GM12891 (cell line): ENCODE measurements at places on chromosomes 12 and 14.

- DNase-seq, result no peak
These were observed 4.6 kb upstream of the PHC1 start for GRCh38 chr12:8909752-8910151.

- no peak for DNase-seq
These were observed 128.1 kb downstream of the ATXN7L3B start for GRCh38 chr12:74665690-74666089.

DNA sequence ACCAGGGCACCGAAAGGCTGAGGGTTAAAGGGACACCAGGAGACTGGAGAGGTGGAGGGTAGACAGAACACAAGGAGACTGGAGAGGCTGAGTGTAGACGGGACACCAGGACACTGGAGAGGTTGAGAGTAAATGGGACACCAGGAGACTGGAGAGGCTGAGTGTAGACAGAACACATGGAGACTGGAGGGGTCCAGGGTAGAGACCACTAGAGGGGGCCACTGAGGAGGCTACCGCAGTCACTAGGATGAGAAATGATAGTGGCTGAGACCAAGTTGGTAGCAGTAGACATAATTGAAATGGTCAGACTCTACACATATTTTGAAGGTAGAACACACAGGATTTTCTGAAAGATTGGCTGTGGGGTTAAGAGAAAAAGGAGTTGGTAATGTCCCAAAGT, 68.2 kb downstream of the PAH start:
- DNase-seq, result no peak

DNA sequence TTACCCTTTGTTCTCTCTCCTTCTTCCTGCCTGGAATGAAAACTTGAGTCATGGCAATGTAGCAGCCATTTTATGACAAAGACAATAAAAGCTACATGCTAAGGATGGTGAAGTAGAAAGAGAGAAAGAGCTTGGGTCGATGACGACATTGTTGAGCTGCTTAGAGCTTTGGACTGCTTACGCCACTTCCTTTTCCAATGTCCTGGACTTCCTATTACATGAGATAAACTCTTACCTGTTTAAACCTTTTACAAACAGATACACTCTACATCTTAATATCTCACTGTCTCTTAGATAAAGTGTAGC, 70.1 kb downstream of the PEBP1 start:
- no peak for DNase-seq

- no peak for DNase-seq
These were observed 273.9 kb downstream of the GLT1D1 start for GRCh38 chr12:129127211-129127610.

- no peak for DNase-seq
These were observed 45.3 kb downstream of the IQSEC3 start for GRCh38 chr12:111699-112493.

GRCh38 chr12:28253161-28253641, 62.9 kb downstream of the CCDC91 start:
- no peak for DNase-seq

DNA sequence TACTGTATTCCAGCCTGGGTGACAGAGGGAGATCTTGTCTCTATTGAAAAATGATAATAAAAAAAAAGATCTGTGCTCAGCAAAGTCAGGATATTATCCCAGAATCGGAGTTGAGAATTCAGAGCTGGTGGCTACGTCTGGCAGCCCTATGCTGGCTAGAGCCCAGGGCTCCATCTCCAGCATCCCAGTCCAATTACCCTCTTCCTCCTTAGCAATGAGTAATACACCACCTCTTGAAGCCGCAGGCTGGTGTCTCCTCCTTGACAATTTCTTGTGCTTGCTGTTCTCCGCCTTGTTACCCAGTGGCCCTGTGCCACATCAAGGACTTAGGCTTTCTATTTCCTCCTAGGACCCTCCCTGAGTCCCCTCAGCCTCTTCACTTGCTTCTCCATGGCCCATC, 38.4 kb upstream of the DDX11 start:
- DNase-seq, result no peak

- no peak for DNase-seq
These were observed 363.2 kb downstream of the GALC start for GRCh38 chr14:87629788-87630187.

DNA sequence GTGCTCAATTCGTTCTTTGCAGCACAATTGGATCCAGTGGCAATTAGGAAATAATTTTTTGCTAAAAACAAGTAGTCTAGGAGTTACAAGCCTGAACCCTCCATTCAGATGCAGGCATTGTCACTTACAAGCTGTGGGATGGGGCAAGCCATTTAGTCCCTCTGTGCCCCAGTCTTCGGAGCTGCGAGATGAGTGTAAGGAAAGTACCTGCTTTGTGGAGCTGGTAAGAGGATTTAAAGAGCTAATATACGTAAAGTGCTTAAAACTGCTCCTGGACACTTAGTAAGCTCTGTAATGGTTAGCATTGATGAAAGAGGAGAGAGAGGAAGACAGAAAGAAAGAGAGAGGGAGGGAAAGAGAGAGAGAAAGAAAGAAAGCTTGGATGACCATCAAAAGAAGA, 112.5 kb downstream of the LGMN start:
- no peak for DNase-seq

DNA sequence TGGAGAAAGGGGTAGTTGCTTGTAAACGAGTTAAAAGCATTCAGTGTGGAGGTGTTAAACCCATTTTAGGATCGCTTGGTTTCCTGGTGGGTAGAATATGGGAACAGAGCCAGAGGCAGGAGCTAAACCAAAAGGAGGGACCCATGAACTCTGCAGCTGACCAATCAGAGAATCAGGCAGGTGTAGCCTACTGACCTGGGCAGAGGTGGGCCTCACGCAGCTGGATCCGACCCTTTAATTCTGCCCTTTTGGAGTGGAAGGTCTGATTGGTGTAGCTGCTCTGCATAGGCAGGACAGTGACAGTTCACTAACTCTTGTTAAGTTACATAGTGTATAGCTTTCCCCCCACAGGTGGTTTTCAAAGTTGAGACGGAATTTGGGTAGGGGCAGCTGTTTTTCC, 63.7 kb downstream of the GNS start:
- DNase-seq, result no peak

- no peak for DNase-seq
These were observed 94.1 kb downstream of the FSCB start for GRCh38 chr14:44412858-44413569.

- DNase-seq, result no peak
These were observed 674.7 kb upstream of the TMEM132C start for GRCh38 chr12:127592245-127592644.
